Breast epithelium (tissue), 4 donors: ENCODE measurements at places on chromosomes 3 and 15.

DNA sequence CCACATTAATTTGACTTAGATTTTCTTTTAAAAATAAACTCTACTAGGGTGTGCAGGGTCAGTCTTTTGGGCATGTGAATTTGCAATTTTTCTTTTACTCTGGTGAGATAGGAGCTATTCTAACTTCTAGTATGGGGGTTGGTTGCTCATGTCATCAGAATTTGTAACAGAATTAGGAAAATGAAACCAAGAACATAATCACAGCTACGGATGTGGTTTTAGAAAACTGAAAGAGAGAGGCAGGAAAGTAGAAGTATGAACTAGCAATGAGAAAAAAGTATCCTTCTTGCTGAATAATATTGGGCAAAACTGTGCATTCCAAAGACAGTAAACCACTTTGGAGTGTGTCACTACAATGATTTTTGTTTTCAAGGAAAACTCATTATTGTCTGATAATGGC, 43.3 kb downstream of the ADPGK start:
- H3K4me1 ChIP-seq: no peaks in the 10 kb centered on the region
- H3K4me3 ChIP-seq: no peak overlapping the region
- no peak overlapping the region for H3K27ac ChIP-seq

DNA sequence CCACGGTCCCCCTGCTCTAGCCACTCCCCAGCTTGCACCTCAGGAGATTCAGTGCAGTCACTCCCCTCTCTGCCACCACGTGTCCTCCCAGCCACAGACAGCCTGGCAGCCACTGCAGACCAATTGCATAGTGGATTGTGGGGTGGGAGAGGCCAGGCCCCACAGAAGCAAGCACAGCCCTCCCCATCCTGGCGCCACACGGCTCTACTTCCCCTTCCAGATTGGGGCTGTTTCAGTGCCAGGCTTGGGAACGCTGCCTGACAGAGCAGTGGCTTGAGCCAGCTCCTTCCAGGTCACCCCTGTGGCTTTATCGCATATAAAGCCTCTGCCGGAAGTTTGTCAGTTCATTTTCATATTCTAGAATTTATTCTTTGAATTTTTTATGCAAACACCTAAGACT, 90.7 kb downstream of the TMEM266 start:
- peak overlapping the region; percentile 68 for H3K27ac ChIP-seq
- DNase-seq: no peak
- peaks cover 5% of the 10 kb centered on the region for H3K27me3 ChIP-seq
- H3K36me3 ChIP-seq: no peaks in the 10 kb centered on the region
- no peak overlapping the region for H3K4me3 ChIP-seq

DNA sequence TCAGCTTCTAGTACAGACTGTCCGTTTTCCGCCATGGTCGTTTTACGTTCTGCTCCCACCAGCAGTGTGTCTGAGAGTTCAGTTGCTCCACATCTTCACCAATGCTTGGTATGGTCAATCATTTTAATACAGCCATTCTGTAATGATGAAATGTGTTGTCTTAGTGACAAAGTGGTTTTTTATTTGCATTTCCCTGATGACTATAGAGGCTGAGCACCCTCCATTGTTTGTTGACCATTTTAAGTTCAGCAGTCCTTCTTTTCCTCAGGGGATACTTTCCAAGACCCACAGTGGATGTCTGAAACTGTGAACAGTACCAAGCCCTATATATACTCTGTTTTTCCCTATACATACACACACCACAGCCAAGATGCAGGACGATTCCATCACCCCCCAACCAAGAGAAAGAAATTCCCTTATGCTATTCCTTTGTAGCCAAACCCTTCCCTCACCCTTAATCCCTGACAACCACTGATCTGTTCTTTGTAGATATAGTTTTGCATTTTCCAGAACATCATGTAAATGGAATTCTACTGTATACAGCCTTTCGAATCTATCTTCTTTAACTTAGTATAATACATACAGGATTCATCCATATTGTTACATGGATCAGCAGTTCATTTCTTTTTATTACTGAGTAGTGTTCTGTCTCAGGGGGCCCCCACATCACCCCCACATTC, 55.9 kb downstream of the C3orf20 start:
- no peaks in the 10 kb centered on the region for H3K36me3 ChIP-seq
- no peak overlapping the region for H3K27ac ChIP-seq
- H3K4me1 ChIP-seq: no peaks in the 10 kb centered on the region
- H3K27me3 ChIP-seq: no peaks in the 10 kb centered on the region
- H3K4me3 ChIP-seq: no peak overlapping the region

- H3K36me3 ChIP-seq: no peaks in the 10 kb centered on the region
- no peak overlapping the region for H3K27ac ChIP-seq
- no peak overlapping the region for H3K4me3 ChIP-seq
- peaks cover 6% of the 10 kb centered on the region for H3K4me1 ChIP-seq
- no peaks in the 10 kb centered on the region for H3K27me3 ChIP-seq
Measured at GRCh38 chr15:70505411-70505919, 257.9 kb downstream of the UACA start.

DNA sequence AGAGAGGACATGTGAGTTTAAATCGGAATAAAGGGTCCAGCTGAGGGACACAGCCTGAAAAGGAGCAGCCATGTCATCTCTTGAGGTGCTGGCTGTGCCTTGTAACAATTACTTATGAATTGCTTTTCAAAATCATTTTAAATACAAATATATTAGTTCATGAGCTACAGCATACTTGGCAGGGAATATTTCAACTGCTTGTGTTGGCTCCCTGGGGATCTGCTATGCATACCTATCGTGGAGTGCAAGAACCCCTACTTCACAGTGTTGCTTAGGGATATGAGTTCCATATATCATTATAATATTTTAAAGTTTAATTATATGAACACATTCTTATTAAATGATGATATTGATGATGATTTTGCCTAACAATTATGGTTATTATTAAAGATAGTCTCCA, 19.1 kb upstream of the P2RY14 start:
- no peak overlapping the region for H3K27ac ChIP-seq
- no peak for DNase-seq
- H3K4me3 ChIP-seq: no peak overlapping the region
- no peaks in the 10 kb centered on the region for H3K27me3 ChIP-seq
- no peaks in the 10 kb centered on the region for H3K4me1 ChIP-seq

GRCh38 chr15:100670505-100671021, 68.2 kb downstream of the ASB7 start:
- H3K36me3 ChIP-seq: no peaks in the 10 kb centered on the region
- H3K27me3 ChIP-seq: no peaks in the 10 kb centered on the region
- H3K27ac ChIP-seq: no peak overlapping the region
- DNase-seq: no peak
- no peaks in the 10 kb centered on the region for H3K4me1 ChIP-seq

GRCh38 chr3:31813686-31814085, 167.4 kb downstream of the OSBPL10 start:
- no peaks in the 10 kb centered on the region for H3K36me3 ChIP-seq
- H3K4me3 ChIP-seq: no peak overlapping the region
- no peaks in the 10 kb centered on the region for H3K4me1 ChIP-seq
- DNase-seq: no peak

DNA sequence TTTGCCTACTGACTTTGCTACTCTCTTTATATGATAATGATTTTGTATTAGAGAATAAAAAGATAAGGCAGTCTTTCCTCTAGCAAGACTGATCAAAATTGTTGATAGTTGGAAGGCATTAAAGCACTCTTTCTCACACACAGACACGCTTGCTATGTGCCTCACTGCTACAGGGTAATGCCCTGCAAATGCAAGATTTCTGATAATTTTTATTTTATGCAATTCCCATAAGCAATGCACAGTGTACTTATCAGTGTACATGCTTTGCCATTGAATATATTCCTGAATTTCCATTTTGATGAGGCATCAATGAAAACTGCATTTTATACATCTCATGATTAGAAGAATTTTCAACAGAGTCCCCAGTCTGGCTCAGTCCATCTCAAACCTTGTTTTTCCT, 263.2 kb downstream of the CHST2 start:
- no peaks in the 10 kb centered on the region for H3K27me3 ChIP-seq
- no peak for DNase-seq
- no peak overlapping the region for H3K4me3 ChIP-seq
- H3K4me1 ChIP-seq: no peaks in the 10 kb centered on the region
- H3K27ac ChIP-seq: no peak overlapping the region
- H3K36me3 ChIP-seq: no peaks in the 10 kb centered on the region

- H3K36me3 ChIP-seq: no peaks in the 10 kb centered on the region
- peaks cover 8% of the 10 kb centered on the region for H3K4me1 ChIP-seq
Measured at GRCh38 chr3:58013973-58014649, 5.9 kb downstream of the FLNB start.

- no peaks in the 10 kb centered on the region for H3K4me1 ChIP-seq
- H3K36me3 ChIP-seq: no peaks in the 10 kb centered on the region
- H3K27me3 ChIP-seq: no peaks in the 10 kb centered on the region
- no peak overlapping the region for H3K27ac ChIP-seq
- no peak for DNase-seq
Measured at GRCh38 chr3:166902374-166902773, 477.7 kb downstream of the ZBBX start.

GRCh38 chr3:64091501-64091900, 68.2 kb upstream of the PSMD6 start:
- H3K27me3 ChIP-seq: no peaks in the 10 kb centered on the region
- H3K27ac ChIP-seq: no peak overlapping the region
- no peaks in the 10 kb centered on the region for H3K36me3 ChIP-seq
- H3K4me3 ChIP-seq: no peak overlapping the region
- DNase-seq: no peak

GRCh38 chr3:137012097-137012501, 54.3 kb downstream of the IL20RB start:
- no peaks in the 10 kb centered on the region for H3K27me3 ChIP-seq
- no peak for DNase-seq
- H3K36me3 ChIP-seq: no peaks in the 10 kb centered on the region

GRCh38 chr15:42374810-42375209, 15.5 kb downstream of the CAPN3 start:
- H3K27ac ChIP-seq: no peak overlapping the region
- no peaks in the 10 kb centered on the region for H3K4me1 ChIP-seq
- no peak for DNase-seq
- no peaks in the 10 kb centered on the region for H3K27me3 ChIP-seq
- no peaks in the 10 kb centered on the region for H3K36me3 ChIP-seq

- H3K36me3 ChIP-seq: no peaks in the 10 kb centered on the region
- DNase-seq: no peak
- no peaks in the 10 kb centered on the region for H3K27me3 ChIP-seq
- H3K4me3 ChIP-seq: no peak overlapping the region
- no peak overlapping the region for H3K27ac ChIP-seq
Measured at GRCh38 chr15:55222588-55222987, 25.8 kb upstream of the RSL24D1 start.

DNA sequence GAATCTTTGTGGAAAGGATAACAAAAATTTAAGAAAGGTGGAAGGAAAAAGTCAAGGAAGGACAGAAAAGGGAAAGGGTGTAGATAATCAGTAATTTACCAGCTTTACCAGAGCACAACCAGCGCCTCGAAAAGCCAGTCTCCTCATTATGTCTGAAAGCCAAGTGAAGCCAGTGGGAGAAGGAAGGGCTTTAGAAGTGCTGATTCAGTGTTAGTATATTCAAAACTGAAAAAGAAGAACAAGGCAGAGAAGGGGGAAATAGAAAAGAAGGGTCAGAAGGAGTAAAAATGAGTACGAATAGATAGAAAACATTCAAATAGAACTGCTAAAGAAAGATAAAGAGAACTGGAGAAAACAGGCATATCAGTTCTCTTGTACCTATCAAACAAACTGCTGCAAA, 4.1 kb downstream of the PBRM1 start:
- H3K27ac ChIP-seq: peak overlapping the region; percentile 65
- H3K4me3 ChIP-seq: no peak overlapping the region
- H3K27me3 ChIP-seq: no peaks in the 10 kb centered on the region
- H3K36me3 ChIP-seq: no peaks in the 10 kb centered on the region
- DNase-seq: no peak

- no peaks in the 10 kb centered on the region for H3K4me1 ChIP-seq
- H3K36me3 ChIP-seq: no peaks in the 10 kb centered on the region
- no peak overlapping the region for H3K4me3 ChIP-seq
- no peak overlapping the region for H3K27ac ChIP-seq
- H3K27me3 ChIP-seq: peaks cover 45% of the 10 kb centered on the region
Measured at GRCh38 chr3:13654330-13655060, 105.6 kb downstream of the FBLN2 start.

- no peak overlapping the region for H3K4me3 ChIP-seq
- H3K27me3 ChIP-seq: peaks cover 4% of the 10 kb centered on the region
- no peak overlapping the region for H3K27ac ChIP-seq
- no peaks in the 10 kb centered on the region for H3K4me1 ChIP-seq
Measured at GRCh38 chr15:53976844-53977392, 1.3 kb upstream of the UNC13C start.

DNA sequence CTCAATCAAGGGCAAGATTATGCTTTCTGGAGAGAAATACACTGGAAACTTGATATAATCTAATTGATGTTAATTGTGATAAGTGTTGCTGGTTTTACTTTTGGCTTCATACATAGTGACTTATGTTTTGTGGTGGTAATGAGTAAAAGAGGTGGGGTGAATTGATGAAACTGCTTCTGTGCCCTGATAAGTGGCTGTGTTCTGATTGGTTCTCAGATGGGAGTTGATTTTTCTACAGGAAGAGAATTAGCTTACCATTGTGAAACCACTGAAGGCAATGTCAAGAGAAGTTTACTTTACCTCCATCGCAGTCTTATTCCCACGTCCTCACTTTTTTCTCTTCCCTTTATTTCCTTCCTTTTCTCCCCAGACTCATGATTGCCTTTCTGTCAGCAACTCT, 23.8 kb downstream of the TMEM45A start:
- DNase-seq: no peak
- H3K27me3 ChIP-seq: no peaks in the 10 kb centered on the region
- no peaks in the 10 kb centered on the region for H3K36me3 ChIP-seq
- H3K4me1 ChIP-seq: no peaks in the 10 kb centered on the region
- no peak overlapping the region for H3K27ac ChIP-seq
- no peak overlapping the region for H3K4me3 ChIP-seq

DNA sequence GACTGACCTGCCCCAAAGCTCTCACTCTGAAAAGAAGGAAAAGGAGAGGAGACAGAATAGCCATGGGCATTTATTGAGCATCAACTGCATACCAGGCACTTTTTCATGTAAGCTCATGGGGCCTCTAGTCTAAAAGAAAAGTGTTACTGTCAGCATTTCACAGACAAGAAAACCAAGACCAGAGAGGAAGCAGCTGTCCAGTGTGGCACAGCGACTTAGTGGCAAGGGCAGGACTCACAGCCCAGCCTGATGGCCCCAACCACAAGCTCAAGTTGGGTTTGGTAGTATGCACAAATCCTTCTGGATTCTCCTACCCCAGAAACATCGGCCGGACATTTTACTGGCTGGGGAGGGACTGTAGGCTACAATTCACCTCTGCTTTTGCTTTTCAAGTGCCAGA, 5.8 kb downstream of the EFCC1 start:
- H3K4me1 ChIP-seq: peaks cover 3% of the 10 kb centered on the region
- H3K27me3 ChIP-seq: no peaks in the 10 kb centered on the region
- no peaks in the 10 kb centered on the region for H3K36me3 ChIP-seq
- no peak overlapping the region for H3K27ac ChIP-seq
- no peak overlapping the region for H3K4me3 ChIP-seq

DNA sequence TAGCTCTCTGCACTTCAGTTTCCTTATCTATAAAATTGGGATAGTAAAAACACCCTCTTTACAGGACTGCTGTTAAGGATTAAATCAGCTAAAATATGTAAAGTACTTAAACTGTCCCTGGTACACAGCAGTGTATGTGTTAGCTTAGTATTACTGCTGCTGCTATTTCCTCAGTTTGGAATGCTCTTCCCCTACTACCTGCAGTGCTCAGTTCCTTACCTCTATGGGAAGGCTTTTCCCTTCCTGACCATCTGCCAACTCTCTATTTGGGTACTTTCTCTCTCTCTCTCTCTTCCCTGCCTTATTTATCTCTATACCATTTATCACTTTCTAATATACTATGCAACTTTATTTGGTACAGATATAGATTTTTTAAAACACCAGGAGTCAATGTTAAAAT, 26.5 kb downstream of the KPNA4 start:
- no peak overlapping the region for H3K4me3 ChIP-seq
- no peak for DNase-seq
- H3K27me3 ChIP-seq: no peaks in the 10 kb centered on the region
- no peaks in the 10 kb centered on the region for H3K4me1 ChIP-seq
- no peaks in the 10 kb centered on the region for H3K36me3 ChIP-seq
- H3K27ac ChIP-seq: no peak overlapping the region
